Hematopoietic multipotent progenitor cell treated with erythropoietin and hydrocortisone succinate and interleukin-3 and kit ligand, for 6 days (in vitro differentiated cells): ENCODE measurements at places on chromosomes 4 and X.

- DNase-seq = peak; percentile 65
These were observed 71.0 kb downstream of the USP46 start for GRCh38 chr4:52588097-52588496.

DNA sequence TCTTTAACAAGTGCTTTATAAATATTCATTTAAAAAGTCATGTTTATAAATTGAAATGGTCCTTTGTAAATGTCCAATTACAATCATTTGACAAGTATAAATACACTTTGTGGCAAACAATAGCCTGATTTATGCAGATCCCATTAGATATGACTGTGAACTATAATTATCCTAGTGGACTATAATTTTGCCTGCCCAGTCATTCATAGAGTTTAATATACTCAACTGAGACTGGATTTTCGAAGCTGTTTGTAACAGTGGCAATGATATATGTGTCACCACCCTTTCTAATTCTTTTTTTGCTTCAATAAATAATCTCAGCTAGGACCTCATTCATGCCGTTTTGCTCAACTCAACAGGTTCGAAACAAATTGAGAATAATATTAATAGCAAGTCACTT lies 732.0 kb downstream of the PCDH18 start:
- no peak for DNase-seq

DNA sequence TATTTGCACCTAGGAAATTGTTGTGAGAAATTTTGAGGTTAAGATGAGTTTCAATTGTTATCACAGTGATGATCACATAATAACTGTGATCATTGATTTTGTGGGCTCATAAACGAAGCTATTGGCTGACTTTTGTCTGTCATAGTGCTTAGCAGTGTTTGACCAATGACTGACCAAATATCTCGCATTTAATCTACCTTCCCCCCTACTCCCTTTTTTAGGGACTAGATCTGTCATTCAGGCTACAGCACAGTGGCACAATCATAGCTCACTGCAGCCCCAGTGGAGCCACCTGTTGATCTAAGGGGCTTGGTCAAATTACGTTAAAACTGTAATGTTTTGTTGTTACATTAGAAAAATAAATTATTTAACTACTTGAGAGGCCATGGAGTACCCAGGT lies 1.5 kb downstream of the FUNDC2 start:
- DNase-seq = peak; percentile 28

DNA sequence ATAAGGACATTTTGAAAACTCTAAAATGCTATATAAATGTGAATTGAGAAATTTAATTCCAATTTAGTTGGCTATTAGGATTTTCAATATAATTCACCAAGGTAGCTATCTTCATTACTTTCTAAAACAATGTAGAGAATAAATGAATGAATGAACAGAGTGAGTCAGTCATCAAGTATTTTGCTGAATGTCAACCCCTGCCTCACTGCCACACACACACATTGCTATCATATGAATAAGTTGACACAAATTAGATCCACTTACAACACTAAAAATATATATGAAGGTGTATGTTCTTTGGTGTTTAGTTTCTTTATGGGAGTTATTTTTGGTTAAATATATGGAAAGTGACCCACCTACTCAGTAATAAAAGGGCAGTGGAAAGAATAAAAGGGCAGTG lies 141.4 kb upstream of the SMIM10 start:
- DNase-seq = no peak

- DNase-seq = no peak
These were observed 123.6 kb upstream of the RBPJ start for GRCh38 chr4:26197018-26197779.

DNA sequence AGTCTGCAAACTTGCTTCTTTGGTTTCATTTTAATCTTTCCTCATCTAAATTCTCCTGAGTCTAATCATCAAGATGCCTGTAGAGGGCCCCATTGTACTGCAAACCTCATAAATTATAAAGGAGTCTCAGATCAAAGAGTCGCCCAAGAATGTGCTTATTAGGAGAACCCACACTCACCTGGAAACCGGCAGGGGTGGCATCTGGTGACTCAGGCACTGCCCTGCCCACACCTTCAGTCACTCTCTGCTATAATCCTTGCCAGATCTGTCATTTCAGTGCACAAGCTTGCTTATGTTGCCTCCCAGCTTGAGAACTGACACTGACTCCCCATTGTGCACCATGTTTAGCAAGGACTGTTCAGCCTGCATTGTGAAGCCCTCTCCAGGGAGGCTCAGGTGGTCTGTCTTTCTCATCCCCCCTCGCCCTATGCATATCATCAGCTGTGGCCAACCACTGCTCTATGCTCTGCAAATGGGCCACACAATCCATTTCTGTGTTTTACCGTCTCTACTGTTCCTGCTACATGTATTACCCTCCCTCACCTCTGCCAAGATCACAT lies 12.4 kb downstream of the EPGN start:
- DNase-seq = peak; percentile 93

GRCh38 chr4:119543779-119544178 lies 84.8 kb downstream of the PDE5A start:
- DNase-seq = no peak

- DNase-seq = no peak
These were observed 40.6 kb downstream of the DOCK11 start for GRCh38 chrX:118536204-118536603.

GRCh38 chr4:153036931-153037482 lies 100.9 kb downstream of the FHDC1 start:
- DNase-seq = no peak
